Activated naive CD8-positive, alpha-beta T cell treated with anti-CD3 and anti-CD28 coated beads, Interleukin-2, amount 50 U/mL, for 16 hours (primary cell): ENCODE measurements at places on chromosomes 5 and 9.

GRCh38 chr5:3684118-3684517, 88.5 kb downstream of the IRX1 start:
- no peak for DNase-seq

GRCh38 chr9:124077915-124078572, 66.5 kb downstream of the LHX2 start:
- no peak for DNase-seq

- no peak for DNase-seq
These were observed 172.8 kb downstream of the CARTPT start for GRCh38 chr5:71891856-71892255.

GRCh38 chr5:8908055-8908683, 637.7 kb downstream of the SEMA5A start:
- DNase-seq: no peak

DNA sequence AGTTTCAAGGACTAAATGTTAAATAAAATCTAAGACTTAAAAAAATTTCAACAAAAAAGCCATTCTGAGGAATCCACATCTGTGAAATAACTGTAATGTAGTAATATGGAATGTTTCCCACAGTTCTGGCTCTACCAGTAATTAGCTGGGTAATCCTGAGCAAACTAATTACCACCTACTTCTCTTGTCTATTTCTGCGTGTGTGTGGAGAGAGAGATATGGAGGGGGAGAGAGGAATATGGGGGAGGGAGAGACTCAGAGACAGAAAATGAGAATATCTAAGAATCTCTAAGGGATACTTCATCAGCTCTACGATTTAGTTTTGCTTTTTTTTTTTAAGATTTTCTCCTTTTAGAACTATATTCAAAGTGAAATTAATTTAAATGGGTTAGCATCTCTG, 28.0 kb downstream of the TBCA start:
- DNase-seq: no peak

DNA sequence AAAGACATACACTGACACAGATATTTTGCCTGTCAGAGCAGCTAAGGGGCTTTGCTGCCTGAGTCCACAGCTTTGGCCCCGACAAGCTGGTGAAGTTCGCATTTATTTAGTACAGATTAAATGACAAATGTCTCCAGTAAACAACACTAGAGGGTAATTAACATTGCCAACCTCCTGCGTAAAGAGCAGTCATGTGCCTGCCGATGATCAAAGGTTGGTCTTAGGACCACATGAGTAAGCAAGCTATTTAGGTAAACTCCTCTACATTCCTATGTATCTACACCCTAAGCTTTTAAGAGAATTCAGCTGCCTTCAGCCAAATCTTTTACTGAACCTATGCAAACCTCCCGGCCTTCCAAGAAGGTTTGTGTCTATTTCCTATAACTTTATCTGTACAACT, 73.0 kb upstream of the PJA2 start:
- no peak for DNase-seq

DNA sequence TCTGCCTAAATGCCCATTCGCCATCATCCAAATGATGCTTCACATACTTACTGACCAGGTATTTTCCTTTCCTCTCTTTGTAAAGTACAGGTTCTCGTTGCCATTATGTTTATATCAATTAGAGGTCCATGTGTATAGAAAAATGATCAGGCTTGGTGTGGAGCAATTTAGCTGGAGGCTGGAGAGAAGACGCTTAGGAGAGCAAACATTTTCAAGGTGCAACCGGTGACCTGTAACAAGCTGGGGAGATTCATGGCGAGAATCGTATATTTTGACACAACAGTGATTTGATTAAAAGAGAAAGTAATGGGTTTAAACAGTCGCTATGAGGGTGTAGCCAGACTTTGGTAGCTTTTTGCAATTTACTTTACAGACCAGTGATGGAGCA, 170.9 kb upstream of the TBCA start:
- DNase-seq: no peak

- DNase-seq: no peak
These were observed 162.8 kb downstream of the GABRG2 start for GRCh38 chr5:162230348-162230747.

GRCh38 chr5:175738602-175739133, 80.8 kb downstream of the HRH2 start:
- no peak for DNase-seq

DNA sequence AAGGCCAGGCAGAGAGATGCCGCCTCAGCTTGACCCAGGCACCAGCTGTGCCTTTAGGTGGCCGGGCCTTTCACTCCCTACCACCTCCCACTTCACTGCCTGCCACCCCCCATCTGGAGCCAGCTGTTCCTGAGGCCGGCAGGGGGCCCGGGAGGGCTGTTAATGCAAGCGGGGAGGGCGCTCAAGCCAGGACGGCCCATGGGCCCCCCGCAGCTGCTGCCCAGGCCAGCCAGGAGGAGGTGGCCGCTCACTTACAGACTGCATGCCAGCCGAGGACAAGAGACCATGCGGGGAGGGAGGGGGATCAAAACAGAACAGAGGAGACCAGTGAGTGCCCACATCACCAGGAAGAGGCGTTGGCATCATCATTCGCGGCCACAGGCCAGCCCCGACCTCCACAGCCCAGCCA, 4.5 kb downstream of the ABCA2 start:
- DNase-seq: no peak

DNA sequence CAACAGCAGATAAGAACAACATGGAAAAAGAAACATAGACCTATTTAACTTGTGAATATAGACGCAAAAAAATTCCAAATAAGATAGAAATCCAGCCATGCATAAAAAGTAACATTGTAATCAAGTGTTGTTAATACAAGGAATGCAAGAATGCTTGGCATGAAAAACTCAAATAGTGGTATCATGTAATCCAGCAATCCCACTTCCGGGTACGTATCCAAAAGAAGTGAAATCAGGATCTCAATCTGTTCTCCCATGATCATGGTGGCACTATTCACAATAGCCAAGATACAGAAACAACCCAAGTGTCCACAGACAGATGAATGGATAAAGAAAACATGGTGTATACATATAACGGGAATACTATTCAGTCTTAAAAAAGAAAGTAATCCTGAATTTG, 437.4 kb downstream of the ARHGEF28 start:
- no peak for DNase-seq

GRCh38 chr9:94681508-94681907, 42.2 kb upstream of the FBP1 start:
- peak; percentile 4 for DNase-seq

DNA sequence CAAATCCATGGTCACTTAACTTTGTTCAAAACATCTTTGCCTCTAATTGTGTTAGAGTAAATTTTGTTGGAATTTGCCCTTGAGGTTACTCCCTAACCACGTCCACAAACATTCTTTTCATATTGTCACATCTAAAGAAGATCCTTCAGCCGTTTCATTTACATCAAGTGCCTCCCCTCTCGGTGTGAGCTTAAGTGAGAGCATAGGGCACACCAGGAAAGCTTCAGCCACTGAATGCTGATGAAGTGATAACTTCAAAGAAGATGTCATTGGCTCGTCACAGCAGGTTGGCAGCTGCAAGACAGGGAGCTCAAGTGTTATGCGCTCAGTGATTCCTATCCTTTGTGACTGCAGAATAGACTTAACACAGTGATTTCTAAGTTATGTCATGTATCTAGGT, 49.6 kb upstream of the ADAMTS19 start:
- no peak for DNase-seq

DNA sequence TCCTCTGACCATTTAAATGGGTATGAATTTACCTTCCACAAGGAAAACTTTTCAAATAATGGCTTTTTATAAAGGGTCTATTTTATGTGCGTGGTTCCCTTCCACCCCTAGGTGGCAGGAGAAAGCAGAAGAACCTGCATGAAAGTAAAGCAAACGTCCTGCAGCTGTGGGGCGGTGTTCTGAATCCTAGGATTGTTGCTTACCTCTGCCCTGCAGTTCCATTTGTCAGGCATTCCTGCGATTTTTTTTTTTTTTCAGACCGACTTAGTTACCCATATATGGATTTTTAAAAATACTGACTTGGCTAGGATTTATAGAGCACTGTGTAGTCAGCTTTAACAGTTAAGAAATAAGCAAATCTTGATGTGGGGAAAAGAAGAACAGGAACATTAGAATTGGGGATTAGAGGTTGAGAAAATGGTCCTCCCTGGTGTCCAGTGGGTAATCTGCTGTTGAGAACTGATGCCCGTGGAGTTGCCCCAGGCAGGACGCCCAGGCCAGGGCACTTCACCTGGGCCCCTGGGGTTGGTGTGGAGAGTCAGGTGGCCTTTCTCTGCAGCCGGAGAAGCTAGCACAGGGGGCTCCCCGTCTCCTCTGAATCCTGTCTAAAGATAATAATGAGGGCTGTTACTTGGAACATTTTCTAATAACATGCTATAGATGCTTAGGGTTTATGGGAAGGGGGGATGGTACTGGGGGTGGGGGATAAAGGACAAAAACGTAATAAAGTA, 30.4 kb upstream of the LTC4S start:
- DNase-seq: no peak

GRCh38 chr5:74866596-74867162, 492 bp upstream of the FAM169A start:
- DNase-seq: no peak

DNA sequence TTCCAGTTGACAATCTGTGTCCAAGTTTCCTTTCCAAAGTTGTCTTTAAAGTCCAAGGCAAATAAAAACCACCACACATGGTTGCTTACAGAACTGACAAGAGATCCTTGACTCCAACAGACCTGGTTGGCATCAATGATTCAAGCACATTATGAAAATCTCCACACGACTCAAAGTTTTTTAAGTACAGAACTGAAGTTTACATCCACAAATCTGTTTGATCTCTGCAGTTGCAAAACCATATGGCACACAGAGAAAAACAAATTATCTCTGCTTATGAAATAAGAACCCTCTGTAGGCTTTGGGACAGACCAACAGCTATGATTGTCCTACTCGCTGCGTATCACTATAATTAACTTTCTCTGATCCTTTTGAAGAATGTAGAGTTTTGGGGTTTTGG, 60.8 kb downstream of the MLLT3 start:
- DNase-seq: no peak

GRCh38 chr5:80248378-80248777, 7.5 kb downstream of the SERINC5 start:
- DNase-seq: no peak

DNA sequence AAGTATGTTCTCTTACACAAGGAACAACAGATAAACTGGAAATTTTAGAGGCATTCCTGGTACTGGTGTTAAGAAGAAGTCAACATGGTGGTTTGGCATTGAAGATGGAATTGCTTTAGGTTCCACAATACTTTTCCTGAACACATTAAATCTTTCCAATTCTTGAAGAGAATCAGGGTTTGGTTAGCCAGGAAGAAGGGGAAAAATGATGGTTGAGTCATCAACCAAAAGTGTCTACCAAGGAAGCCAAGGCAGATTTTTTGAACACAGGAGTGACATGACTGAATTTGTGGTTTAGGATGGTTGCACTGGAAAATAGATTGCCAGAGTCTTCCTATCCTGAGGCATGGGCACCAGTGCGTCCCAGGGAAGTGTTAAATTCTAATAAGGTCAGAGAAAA, 433.4 kb downstream of the TMEM38B start:
- DNase-seq: no peak

DNA sequence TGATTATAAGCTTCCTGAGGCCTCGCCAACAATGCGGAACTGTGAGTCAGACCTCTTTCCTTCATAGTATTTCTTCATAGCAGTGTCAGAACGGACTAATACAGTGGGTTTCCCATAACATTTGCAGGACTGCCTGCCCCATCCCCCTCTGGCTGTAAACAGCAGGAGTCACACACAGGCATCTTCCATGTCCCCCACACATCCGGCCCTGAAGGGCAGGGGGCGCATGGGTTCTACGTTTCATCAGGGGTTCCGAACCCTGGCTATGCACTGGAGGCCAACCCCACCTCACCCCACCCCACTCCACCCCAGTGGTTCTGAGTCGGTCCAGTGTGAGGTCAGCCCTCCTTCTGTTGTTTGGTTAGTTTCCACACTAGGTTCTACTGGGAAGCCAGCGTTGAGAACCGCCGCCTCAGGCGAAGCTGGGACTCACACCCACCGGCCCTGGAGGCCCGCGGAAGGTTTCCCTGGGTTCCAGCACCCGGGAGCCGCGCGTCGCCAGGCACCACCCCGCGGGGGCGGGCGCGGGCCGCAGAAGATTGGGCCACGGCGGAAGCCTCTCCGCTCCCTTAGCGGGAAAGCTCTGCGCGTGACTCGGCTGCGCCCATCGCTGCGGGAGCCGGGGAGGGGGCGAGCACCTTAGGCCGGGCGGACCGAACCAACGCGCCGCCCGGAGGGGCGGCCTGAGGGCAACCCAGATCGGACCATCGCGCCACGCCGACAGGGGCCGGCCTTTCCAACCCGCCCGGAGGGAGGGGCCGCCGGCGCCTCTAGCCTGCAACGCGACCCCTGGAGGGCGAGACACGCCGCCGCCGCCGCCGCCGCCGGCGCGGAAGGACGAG, at the start of gene RUSC2:
Gene RUSC2 (plus strand): TSS at position 799 of the 842 bp plus-strand sequence. CDS start 56,411 bp downstream, outside the sequence.
- DNase-seq: no peak

- no peak for DNase-seq
These were observed 361.6 kb upstream of the RIOK2 start for GRCh38 chr5:97544678-97545077.

DNA sequence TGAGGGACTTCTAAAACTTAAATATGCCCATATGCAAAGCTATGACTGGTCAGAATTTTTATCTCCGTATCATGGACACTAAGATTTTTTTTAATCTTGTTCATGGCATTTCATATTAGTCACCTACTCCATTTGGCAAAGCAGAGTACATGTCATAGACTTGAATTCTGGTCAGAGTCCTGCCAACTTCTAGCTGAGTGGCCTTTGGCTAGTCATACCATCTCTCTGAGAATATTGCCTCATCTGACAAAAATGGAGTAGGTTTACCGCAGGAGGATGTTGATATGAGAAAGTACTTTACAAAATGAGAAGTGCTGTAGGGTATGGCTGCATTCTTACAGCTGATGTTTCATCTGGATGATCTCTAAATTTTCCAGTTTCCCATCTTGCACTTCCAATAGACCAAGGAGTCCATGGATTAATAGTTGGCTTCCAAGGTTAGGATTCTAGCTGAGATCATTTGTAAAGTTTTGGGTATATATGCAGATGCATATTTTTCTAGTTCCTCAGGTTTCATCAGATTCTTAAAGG, 150.8 kb upstream of the NR3C1 start:
- no peak for DNase-seq

GRCh38 chr9:4461437-4461836, 28.8 kb upstream of the SLC1A1 start:
- no peak for DNase-seq

DNA sequence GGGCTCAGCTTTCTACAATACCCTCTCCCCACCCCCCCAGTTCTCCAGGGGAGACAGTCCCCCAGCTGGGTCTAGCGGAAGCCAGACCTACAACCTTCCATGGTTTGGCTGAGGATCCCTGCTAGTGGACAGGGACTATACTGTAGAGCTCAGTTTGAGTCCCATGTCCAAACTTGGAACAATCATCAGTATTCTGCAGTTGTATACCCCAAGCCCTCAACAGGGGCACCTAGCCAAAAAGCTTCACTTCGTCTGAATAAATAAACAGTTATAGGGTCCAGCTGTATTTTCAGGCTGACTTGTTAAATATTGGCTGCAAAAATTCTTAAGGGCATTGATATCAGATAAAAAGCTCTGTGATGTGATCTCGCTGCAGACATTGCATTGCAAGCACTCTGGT, 15.4 kb upstream of the C9 start:
- no peak for DNase-seq

- DNase-seq: no peak
These were observed 2.9 kb upstream of the NDST1 start for GRCh38 chr5:150505041-150505511.

GRCh38 chr5:177455661-177456590, 9.3 kb downstream of the PRR7 start:
- DNase-seq: peak; percentile 93

- DNase-seq: no peak
These were observed 343.6 kb downstream of the SPATA31D1 start for GRCh38 chr9:82332018-82332773.
